Stimulated activated CD4-positive, alpha-beta T cell treated with anti-CD3 and anti-CD28 coated beads, Interleukin-12 subunit alpha, Interleukin-12 subunit beta, amount 100 ng/mL, for 24 hours (primary cell): ENCODE measurements at places on chromosomes 7 and 10.

GRCh38 chr10:59880971-59881510, 25.3 kb downstream of the CCDC6 start:
- peak; percentile 75 for DNase-seq

DNA sequence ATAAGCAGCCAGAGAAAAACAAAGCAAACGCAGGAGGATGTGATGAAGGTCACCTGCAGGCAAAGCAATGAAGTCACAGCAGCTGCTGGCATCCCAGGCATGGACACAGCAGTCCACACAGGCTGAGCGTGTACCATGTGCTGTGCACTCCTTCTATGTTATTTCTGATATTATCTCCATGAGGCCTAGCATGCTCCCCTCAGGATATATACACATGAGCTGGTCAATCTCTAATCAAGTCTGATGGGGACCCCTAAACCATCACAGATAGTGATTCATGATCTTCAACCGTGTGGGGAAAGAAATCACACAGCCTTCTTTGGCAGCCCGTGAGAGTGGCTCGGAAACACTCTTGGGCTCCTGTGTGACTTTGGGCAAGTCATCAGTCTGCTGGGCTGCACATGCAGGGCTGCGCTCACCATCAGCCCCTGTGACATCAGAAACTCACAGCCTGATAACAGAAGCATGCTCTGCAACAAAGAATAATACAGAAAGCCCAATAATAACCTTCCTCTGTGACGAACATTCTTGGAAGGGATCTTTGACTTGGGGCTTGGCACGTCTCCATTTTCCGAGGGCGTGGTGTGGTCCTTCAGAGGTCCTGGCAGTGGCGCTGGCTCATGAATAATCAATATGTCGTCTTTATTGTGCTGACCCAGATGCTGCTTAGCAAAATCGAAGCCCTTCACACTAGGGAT, 83.0 kb upstream of the ATP6V0A4 start:
- no peak for DNase-seq

DNA sequence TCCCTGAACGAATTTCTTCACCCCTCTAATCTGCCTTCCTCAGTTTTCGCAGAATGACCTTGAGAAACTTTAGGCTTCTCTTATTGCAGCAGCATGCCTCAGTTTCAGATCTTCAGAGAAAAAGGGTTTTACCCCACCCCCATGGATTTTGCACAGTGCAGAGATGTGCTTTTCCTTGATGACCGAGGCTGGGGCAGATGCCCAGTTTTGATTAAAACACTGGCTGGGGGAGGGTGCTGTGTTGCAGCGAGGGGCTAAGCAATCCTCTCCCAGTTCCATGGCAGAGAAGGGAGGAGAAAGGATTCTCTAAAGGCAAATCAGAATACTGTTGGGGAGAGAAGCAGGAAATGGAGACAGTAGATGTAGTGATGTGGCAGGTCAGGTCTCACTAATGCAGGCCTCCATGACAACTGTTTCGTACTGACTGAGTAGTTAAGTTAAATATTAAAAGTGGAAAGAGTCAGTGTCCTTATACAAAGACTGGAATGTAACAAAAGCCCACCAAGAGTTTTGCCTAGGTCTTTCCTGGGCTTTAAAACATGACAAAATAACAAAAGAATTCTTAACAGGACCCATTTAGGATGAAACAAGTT, 50.8 kb upstream of the PDZD8 start:
- no peak for DNase-seq

DNA sequence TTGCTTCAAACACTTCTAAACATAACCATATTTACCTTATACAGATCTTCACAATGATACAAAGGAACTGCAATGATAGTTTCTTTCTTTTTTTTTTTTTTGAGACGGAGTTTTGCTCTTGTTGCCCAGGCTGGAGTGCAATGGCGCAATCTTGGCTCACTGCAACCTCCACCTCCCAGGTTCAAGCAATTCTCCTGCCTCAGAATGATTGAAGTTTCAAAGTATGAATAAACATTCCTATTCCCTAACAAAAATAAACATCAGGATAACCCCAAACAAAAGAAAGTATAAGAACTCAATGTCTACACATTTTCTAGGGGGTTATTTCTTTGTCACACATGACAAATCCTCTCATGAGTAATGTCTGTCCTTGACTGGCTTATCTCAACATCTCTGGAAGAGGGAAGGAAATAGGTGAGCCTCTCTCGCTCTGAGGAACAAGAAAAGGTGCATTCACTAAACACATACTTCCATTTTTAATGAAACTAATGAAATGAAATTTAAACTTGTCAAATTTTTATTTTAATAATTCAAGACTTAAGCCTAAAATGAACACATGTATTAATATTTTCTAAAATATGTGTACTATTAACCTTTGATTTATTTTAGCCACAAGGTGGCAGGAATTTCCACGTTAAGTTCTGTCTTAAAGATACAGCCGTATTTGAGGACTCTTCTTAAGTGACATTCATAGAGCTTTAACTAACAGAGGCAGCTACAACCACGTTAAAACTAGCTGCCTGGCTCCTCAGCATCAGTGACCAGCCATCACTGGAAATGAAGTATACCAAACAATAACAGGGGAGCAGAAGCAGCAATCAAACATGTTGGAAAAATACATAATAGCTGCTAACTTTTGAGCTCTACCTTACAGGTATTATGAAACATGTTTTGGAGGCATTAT, 58.3 kb downstream of the MALSU1 start:
- no peak for DNase-seq

GRCh38 chr10:117246997-117247671, 6.2 kb downstream of the SLC18A2 start:
- no peak for DNase-seq

GRCh38 chr7:54992871-54993475, 25.8 kb upstream of the EGFR start:
- no peak for DNase-seq

GRCh38 chr10:113522460-113522859, 30.4 kb upstream of the HABP2 start:
- DNase-seq, result no peak

GRCh38 chr10:649798-650440, 39.5 kb downstream of the DIP2C start:
- DNase-seq, result no peak

DNA sequence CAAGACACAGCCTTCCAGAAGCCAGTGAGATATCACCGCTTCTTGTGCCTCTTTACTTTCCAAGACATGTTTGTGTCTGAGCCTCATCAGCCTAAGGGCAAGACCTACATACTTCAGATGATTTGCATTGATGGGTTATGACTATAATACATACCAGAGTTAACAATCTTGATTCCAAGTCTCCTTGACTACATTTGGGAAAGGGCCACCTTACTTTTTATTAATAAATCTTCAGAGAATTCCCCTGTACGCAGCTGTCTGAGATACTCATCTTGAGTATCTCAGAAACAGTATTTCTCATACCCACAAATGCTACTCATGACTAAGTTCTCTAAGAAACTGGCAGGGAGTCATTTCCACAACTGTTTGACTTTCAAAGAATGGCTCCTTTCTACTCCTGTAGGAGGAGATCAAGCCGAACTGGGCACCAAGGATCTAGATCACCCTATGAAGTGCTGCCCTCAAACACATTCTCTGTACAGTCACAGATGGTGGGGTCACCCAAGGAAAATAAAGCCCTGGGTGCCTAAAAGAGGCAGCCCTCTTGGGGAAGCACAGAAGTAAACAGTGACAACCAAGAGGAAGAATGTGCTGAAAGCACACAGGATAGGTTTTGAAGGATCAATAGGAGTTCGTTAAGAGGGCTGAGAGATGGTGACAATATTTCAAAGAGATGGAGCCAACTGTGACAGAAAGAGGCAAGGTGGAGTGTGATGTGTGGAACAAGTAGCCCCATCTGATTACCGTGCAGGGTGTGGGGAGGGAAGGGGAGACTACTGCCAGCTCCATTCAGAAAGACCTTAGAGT, 138.9 kb downstream of the JAZF1 start:
- no peak for DNase-seq

GRCh38 chr7:111159426-111159825, 68.5 kb downstream of the LRRN3 start:
- DNase-seq, result no peak

- no peak for DNase-seq
These were observed 94.4 kb upstream of the KIF5B start for GRCh38 chr10:32150532-32151101.

DNA sequence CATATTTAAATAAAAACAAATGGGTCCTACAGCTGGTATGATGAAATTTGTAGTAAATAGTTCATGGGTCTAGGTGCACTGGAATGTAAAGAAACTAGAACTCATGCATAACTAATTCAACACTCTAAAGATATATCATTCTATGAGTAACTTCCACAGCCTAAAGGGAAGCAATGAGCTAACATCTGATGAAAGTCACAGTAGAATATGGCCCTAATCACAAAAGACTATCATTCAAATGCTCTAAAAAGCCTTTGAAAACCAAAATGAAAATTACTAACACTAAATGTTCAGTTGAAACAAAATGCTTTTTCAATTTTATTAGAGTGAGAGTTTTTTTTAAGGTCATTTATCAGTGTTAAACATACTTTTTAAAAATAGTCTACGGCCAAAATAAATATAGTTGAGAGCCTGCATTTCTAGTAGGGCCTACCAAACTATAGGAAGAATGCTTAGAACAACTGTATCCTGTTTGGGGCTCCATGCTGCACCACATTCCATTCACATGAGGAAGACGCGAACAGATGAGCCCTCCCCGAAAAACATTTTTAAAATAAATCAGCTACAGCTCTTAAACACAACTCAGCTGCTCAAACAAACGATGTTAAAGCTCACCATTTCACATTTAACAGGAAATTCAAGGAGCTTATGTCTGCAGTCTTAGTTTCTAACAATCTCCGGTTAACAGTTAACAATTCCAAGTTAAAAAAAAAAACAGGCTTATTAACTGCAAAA, 134.5 kb downstream of the NRBF2 start:
- no peak for DNase-seq

DNA sequence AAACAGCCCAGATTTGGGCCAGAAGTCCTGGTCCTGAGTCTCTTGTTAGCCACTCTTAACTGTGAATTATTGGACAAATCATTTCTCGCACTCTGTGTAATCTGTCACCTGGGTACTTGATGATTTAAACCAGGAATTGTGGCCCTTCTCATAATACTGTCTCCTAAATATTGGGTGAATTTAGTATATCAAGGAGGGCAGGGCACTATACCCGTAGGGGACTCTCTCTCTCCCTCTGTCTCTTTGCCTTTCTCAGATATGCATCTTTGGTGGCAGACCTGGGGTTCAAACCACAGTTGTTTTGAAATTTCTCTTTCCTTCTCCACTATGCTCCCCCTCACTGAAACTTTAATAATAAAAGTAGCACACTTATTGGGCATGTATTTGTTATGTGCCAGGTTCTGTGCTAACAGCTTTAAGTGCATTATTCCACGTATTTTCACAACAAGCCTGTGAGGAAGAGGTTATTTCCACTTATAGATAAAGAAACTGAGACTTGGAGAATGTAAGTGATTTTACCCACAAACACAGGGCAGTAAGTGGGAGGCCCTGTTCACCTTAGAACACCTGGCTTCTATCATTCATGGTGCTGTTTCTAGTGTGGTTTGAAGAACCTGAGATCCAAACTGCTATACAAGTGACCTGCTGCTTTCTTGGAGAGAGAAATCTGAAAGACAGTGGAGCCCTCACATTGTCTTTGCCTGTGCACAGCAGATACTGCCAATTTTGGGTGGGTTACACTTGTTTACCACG, 11.8 kb downstream of the FAS start:
- DNase-seq, result no peak

- DNase-seq, result no peak
These were observed 83.7 kb downstream of the ATXN7L1 start for GRCh38 chr7:105792488-105793370.

DNA sequence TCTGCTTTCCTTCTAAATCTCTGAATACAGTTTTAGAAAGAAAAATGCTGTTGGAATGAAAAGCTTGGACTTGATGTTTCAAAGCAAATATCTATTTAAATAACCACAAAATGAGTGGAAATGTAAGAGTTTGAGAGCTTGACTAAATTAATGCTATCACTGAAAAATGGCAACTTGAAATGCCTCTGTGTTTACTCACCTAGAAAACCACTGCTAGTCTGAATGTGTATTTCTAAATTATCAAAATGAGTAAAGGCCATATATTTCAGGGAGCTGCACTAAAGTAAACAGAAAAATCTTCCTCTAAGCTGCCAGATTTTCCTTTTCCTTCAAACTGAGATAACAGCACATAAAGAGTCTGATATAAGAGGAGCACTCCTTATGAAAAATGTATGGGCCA, 87.9 kb downstream of the DPY19L1 start:
- DNase-seq, result no peak

GRCh38 chr10:95475003-95475383, 86.2 kb downstream of the SORBS1 start:
- DNase-seq, result no peak

- DNase-seq, result peak; percentile 57
These were observed 23.6 kb upstream of the VPS41 start for GRCh38 chr7:38932509-38933168.

DNA sequence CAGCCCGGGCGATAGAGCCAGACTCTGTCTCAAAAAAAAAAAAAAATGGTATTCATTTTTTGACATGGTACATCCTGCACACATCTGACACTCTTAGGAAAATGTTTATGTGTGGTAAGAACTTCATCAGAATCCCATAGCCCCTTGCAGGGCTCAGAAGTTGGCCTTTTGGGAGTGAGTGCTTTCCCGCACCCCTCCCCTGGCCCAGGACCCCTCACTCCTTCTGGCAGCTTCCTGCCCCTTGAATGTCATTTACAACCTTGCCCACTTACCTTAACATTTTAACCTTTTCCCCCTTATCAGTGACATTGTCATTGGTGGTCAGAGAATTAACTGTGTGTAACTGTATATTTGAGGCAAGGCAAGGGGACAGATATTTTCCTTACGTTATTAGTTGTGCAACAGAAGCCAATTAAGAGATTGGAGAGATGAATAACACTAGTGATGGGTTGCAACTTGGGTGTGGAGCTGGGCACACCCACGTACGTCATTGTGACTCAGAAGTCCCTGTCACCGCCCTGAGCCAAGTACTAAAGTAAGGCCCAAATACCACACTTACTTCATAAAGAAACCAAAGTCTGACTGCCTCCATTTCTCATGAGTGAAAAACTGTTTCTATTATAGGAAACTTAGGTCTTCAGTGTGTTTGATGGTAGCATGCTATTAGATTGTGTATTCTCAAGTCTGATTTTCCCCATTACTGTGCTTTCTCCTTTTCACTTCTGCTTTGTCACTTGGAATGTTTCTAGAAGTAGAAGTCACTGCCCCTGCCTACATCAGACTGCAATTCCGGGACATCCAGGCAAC, 31.6 kb downstream of the OGDH start:
- no peak for DNase-seq

GRCh38 chr10:102527546-102527945, 23.8 kb downstream of the SUFU start:
- DNase-seq, result no peak

- DNase-seq, result no peak
These were observed 174.7 kb downstream of the GNAI1 start for GRCh38 chr7:80309377-80309776.
